ENCODE measurements at places on chromosomes 2 and 18. TPM values are rescaled to one million over a fixed set of nuclear protein-coding genes. Genes with fewer than 3 reads are reported as not detected.

LBX2 gene
- not detected for total RNA-seq

KCNF1 gene
- not detected for total RNA-seq

ACOXL gene
- not detected for total RNA-seq

GRCh38 chr18:35227254-35227653 lies 13.6 kb upstream of the ZNF397 start:
- peaks cover 4% of the 10 kb centered on the region for H3K4me1 ChIP-seq
- H3K27ac ChIP-seq, result no peak overlapping the region
- H3K4me3 ChIP-seq, result no peak overlapping the region
- H3K36me3 ChIP-seq, result no peaks in the 10 kb centered on the region

- no peaks in the 10 kb centered on the region for H3K27me3 ChIP-seq
- H3K4me3 ChIP-seq, result no peak overlapping the region
- peaks cover 6% of the 10 kb centered on the region for H3K4me1 ChIP-seq
- no peaks in the 10 kb centered on the region for H3K36me3 ChIP-seq
- H3K27ac ChIP-seq, result no peak overlapping the region
- no peak for DNase-seq
Measured at GRCh38 chr18:13141209-13141608, 77.4 kb upstream of the LDLRAD4 start.

DNA sequence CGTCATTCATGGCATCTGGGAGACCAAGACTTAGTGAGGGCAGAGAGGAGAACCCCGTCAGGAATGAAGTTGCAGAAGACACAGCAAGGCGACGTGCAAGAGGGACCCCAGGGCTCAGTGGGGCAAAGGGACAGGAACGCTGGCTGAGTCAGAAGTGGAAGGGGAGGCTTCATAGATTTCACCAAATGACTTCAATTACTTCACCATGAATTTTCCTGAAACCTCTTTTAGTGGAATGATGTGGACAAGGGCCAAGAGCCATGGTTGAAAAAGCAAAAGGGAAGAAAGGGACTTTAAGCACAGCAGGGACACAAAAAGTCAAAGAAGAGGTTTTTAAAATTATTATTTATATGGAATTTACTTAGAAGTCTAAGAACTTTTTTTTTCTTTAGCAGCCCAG lies 141.6 kb upstream of the PID1 start:
- H3K4me3 ChIP-seq, result no peak overlapping the region
- H3K36me3 ChIP-seq, result peaks cover 57% of the 10 kb centered on the region
- H3K27ac ChIP-seq, result peak overlapping the region; percentile 22
- H3K4me1 ChIP-seq, result peaks cover 40% of the 10 kb centered on the region

- no peaks in the 10 kb centered on the region for H3K27me3 ChIP-seq
- DNase-seq, result no peak
- H3K36me3 ChIP-seq, result peaks cover 5% of the 10 kb centered on the region
Measured at GRCh38 chr18:39699340-39699964, 2133.9 kb upstream of the CELF4 start.

- H3K4me3 ChIP-seq, result no peak overlapping the region
- peak; percentile 51 for DNase-seq
- no peaks in the 10 kb centered on the region for H3K36me3 ChIP-seq
- no peaks in the 10 kb centered on the region for H3K27me3 ChIP-seq
Measured at GRCh38 chr18:30406728-30407127, 635.8 kb downstream of the DSC3 start.

GRCh38 chr2:180609626-180610340 lies 370.6 kb upstream of the UBE2E3 start:
- H3K4me1 ChIP-seq, result no peaks in the 10 kb centered on the region
- H3K27ac ChIP-seq, result no peak overlapping the region
- no peak for DNase-seq
- no peak overlapping the region for H3K4me3 ChIP-seq

GRCh38 chr2:127950264-127950663 lies 64.5 kb upstream of the AMMECR1L start:
- no peaks in the 10 kb centered on the region for H3K27me3 ChIP-seq
- H3K27ac ChIP-seq, result no peak overlapping the region
- DNase-seq, result no peak
- peaks cover 51% of the 10 kb centered on the region for H3K36me3 ChIP-seq
- no peaks in the 10 kb centered on the region for H3K4me1 ChIP-seq
- no peak overlapping the region for H3K4me3 ChIP-seq

- H3K27ac ChIP-seq, result no peak overlapping the region
- H3K36me3 ChIP-seq, result no peaks in the 10 kb centered on the region
- H3K4me1 ChIP-seq, result no peaks in the 10 kb centered on the region
- DNase-seq, result no peak
Measured at GRCh38 chr2:157349949-157350515, 24.4 kb upstream of the ERMN start.

DNA sequence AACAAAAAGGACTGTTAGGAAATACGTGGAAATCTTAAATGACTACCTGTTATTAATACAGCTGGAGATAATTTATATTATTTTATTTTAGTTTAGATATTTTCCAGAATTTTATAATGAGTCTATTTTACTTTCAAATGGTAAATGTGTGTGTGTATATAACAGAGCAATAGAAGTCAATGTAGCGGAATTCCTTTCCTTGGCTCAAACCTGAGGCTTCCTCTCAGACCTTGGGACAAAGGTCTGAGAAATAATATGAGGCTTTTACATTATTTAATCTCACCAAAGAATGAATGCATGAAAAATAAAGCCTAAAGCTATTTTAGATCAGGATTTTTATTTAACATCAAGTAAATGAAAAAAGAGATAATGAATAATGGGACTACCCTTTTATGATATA lies 65.7 kb downstream of the SLC8A1 start:
- DNase-seq, result no peak
- H3K4me1 ChIP-seq, result peaks cover 6% of the 10 kb centered on the region
- H3K4me3 ChIP-seq, result no peak overlapping the region
- no peaks in the 10 kb centered on the region for H3K36me3 ChIP-seq

DNA sequence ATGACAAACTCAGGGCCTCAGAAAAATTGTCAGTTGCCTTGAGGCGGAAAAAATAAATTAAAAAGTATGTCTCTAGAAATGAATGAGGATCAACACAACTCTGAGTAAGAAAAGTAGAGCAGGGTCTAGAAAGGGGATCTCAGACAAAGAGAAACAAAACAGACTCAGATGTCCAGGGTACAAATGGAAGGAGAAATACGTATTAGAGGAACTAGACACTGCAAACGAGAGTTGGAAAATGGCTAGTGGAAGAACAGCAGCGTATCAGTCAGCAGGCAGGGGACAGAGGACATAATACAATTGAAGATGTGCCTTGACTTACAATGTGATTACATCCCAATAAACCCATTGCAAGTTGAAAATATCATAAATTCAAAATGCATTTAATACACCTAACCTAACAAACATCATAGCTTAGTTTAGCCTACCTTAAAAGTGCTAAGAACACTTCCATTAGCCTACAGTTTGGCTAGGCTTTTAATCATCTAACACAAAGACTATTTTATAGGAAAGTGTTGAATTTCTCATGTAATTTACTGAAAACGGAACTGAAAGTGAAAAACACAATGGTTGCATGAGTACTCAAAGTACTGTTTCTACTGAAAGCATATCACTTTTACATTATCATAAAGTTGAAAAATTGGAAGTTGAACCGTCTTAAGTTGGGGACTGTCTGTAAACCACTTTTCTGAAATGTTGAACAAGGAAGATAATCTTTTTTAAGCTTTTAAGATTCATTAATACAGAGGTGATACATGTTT lies 182.8 kb downstream of the NBAS start:
- no peak overlapping the region for H3K27ac ChIP-seq
- H3K36me3 ChIP-seq, result peaks cover 16% of the 10 kb centered on the region
- no peak for DNase-seq
- no peak overlapping the region for H3K4me3 ChIP-seq
- H3K4me1 ChIP-seq, result no peaks in the 10 kb centered on the region

- no peaks in the 10 kb centered on the region for H3K36me3 ChIP-seq
- no peaks in the 10 kb centered on the region for H3K4me1 ChIP-seq
- no peak overlapping the region for H3K4me3 ChIP-seq
- no peak for DNase-seq
- peaks cover 42% of the 10 kb centered on the region for H3K27me3 ChIP-seq
- H3K27ac ChIP-seq, result no peak overlapping the region
Measured at GRCh38 chr2:199111458-199111857, 346.3 kb downstream of the SATB2 start.

DNA sequence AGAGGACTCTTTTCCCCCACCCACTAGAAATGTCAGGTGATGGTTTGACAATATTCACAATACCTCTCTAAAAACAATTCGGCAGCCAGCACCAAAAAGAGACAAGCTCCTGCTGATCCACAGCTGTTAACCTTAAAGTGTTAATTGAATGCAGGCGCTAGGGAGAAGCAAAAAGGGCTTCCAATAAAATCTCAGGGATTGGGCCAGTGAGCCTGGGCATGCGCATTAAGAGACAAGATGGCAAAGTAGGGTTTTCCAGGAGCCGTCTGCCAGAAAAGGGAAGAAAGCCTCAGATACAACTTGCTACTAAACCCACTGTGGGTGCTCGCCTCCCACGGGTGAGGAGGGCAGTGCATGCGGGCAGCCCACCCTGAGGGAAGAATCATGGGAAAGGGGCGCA lies 98.8 kb downstream of the HS6ST1 start:
- no peak for DNase-seq
- no peaks in the 10 kb centered on the region for H3K36me3 ChIP-seq
- no peaks in the 10 kb centered on the region for H3K27me3 ChIP-seq
- H3K27ac ChIP-seq, result no peak overlapping the region
- no peaks in the 10 kb centered on the region for H3K4me1 ChIP-seq
- H3K4me3 ChIP-seq, result no peak overlapping the region

GRCh38 chr2:121638333-121638732 lies 10.9 kb downstream of the CLASP1 start:
- H3K27ac ChIP-seq, result no peak overlapping the region
- no peaks in the 10 kb centered on the region for H3K27me3 ChIP-seq
- no peak overlapping the region for H3K4me3 ChIP-seq
- peaks cover 34% of the 10 kb centered on the region for H3K4me1 ChIP-seq
- DNase-seq, result peak; percentile 75

- H3K36me3 ChIP-seq, result no peaks in the 10 kb centered on the region
- H3K27me3 ChIP-seq, result no peaks in the 10 kb centered on the region
- H3K4me3 ChIP-seq, result no peak overlapping the region
- H3K27ac ChIP-seq, result no peak overlapping the region
Measured at GRCh38 chr2:84327645-84328249, 131.3 kb downstream of the SUCLG1 start.

DNA sequence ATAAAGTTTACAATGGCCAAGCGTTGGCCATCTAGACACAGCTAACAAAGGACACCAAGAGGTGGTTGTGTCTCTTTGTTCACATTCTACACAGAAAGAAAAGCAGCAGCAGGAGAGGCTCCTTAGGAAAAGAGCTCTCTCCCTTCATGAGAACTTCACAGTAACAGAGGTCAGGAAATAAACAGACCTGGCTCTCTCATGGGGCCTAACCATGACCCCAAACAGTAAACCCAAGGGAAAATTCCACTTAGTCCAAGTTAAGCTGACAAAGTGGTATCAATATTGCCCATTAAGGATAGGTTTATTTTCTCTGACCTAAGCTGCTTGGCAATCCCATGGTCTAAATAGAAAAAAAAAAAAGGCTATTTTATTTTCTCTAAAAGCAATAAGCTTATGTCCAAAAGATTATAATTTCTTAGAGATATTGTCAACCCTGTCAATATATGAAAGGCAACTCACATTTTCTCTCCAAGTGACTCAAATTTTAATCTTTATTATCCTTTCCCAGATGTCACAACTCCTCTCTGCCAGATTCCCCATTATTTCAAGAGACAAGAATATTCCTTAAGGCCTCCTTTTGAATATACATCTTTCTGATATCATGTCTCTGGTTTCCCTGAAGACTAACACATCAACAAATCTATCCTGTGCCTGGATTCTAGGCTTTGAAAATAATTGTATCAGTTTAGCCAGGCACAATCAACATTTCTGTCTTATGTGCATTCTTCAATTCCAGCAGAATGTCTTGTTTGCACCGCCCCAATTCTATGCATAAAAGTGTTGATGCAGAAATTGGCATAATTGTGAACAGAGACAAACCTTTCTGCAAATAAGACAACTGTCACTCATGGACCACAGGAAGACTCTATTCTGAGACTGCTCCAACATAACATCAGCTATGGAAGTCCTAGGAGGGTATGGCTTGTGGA lies 91.1 kb downstream of the UPP2 start:
- H3K4me1 ChIP-seq, result peaks cover 2% of the 10 kb centered on the region
- H3K4me3 ChIP-seq, result no peak overlapping the region
- no peak overlapping the region for H3K27ac ChIP-seq

DNA sequence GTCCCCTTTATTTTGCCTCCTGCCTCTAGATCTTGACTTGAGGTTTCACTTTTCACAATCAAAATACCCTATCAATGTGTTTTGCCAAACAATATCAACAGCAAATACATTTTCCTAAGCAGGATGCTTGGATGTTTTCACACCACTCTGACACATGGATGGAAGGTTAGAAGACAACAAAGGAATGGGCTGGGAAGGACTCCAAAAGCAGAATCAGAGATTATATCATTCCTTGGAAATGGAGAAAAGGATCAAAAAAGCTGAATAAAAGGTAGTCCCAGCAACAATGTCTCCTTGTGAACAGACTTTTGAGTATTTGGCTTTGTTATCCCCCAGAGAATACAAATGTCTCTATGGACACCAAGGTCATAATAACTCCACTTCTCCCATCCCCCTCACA lies 170.8 kb downstream of the ETAA1 start:
- H3K27me3 ChIP-seq, result no peaks in the 10 kb centered on the region
- H3K27ac ChIP-seq, result peak overlapping the region; percentile 17
- H3K36me3 ChIP-seq, result no peaks in the 10 kb centered on the region

- no peak for DNase-seq
- H3K4me1 ChIP-seq, result peaks cover 7% of the 10 kb centered on the region
- no peaks in the 10 kb centered on the region for H3K27me3 ChIP-seq
- H3K27ac ChIP-seq, result no peak overlapping the region
- no peaks in the 10 kb centered on the region for H3K36me3 ChIP-seq
Measured at GRCh38 chr2:26980971-26981370, 10.5 kb downstream of the MAPRE3 start.

DNA sequence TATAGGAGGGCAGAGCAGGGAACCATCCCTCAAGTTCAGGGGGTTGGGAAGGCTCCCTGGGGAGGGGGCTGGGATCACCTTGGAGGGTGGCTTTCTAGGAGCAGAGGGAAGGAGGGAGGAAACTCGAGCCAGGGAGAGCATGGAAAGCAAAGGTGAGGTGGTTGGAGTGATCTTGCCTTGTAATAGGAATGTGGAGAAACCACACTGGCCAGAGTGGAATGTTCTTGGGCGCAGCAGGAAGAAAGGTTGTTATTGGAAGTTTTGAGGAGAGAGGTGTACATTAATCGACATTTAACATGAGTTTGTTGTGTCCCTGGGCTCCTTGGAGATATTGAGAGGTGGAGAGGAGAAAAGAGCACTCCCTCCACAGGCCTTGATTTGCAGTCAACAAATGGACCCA lies 272.2 kb downstream of the PRKCE start:
- peaks cover 34% of the 10 kb centered on the region for H3K4me1 ChIP-seq
- no peak for DNase-seq
- H3K4me3 ChIP-seq, result no peak overlapping the region
- peaks cover 5% of the 10 kb centered on the region for H3K36me3 ChIP-seq
- no peak overlapping the region for H3K27ac ChIP-seq
- H3K27me3 ChIP-seq, result no peaks in the 10 kb centered on the region

Measured in MCF 10A (cell line).